NCI-H345 (cell line): ENCODE measurements at places on chromosomes 13 and 19.
A peak's percentile ranks its signal among the peaks of the same experiment; 100 is the strongest.

DNA sequence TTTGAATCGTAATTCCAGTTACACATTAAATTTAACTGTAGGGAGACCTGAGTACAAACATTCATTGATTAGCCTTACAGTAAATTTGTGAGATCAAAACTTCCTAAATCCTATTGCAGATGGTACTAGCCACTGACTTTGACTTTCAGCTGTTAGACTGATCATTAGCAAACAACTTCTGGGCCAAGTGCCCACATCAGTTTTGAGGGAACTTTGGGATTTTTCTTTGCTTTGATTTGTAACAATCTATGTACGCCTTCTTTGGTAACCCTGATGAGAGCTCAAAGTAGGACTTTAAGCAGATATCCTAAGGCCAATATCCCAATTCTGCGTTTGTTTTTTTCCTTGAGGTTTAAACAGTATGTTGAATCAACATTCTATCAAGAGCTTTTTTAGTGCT, 131.5 kb downstream of the DLEU7 start:
- no peak for DNase-seq

DNA sequence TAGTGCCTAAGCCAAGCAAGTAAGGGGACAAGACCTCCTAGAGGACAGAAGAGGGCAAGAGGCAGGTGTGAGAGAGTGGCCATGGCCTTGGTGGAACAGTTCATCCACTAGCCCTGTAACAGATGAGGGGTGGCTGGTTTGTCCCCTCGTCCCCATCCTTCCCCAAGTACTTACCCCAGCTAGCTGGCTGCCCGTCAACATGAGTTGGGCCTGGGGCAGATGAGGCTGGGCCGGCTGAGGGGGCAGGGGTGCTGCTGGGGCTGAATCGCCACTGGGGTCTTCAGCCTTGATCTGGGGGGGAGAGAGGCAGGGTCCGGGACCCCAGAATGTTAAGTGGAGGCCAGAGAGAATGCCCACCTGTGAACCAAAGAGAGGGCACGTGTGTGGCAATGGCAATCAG, 15.2 kb downstream of the POU2F2 start:
- DNase-seq: no peak

GRCh38 chr19:30669329-30670010, 297.3 kb downstream of the ZNF536 start:
- peak; percentile 42 for DNase-seq

- DNase-seq: no peak
These were observed 188.3 kb downstream of the KLF12 start for GRCh38 chr13:73945871-73946270.

GRCh38 chr19:4318460-4318859, 14.1 kb downstream of the FSD1 start:
- no peak for DNase-seq

DNA sequence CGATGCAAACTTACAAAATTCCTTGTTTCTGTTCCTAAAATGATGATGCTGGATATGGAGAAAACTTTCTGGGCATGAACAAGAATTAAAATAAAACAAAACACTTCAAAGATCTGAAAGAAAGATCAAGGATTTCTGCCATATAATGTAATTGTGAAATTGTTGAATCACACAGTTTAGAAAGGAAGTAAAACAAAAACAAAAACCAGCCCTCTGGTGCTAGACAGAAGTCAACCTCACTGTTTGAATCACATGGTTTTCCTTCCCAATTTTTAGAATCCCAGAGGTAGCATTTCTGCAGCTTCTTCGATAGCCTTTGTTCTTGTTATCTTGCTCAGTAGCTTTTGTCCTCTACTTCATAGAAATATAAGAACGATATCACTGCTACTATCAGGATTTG, 118.2 kb upstream of the ARGLU1 start:
- no peak for DNase-seq

DNA sequence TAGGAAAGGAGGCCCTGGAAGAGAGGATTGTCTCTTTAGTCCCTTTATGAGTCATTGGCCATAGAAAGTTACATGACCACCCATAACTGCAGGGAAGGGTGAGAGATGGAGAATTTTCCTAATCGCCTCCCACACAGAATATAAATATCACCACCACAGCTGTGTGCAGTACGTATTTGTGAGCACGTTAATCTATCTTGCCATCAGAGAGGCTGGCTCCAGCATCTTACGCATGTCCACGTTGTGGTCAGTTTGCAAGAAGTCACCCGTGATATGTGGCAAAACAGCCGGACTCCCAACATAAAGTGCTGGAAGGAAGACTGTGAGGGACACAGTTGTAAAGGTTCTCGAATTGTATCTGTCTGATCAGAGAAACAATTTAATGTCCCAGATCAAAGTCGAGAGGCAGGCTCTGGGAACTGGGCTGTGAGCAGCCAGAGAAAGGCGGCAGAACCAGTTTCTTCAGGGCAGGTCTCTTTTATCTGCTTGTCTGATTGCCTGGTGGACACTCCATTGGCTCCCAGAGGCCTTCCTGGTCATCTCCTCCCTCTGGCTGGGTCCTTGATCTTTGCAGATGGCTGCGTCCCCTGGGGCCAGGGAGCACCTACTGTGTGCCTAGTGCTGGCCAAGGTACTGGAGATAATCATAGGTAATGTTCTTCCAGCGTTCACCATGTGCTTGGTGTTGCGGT, 74.9 kb downstream of the SIPA1L3 start:
- DNase-seq: no peak

GRCh38 chr19:45889210-45889885, 3.4 kb upstream of the IRF2BP1 start:
- no peak for DNase-seq

GRCh38 chr13:43071824-43072223, 48.4 kb downstream of the DNAJC15 start:
- no peak for DNase-seq

DNA sequence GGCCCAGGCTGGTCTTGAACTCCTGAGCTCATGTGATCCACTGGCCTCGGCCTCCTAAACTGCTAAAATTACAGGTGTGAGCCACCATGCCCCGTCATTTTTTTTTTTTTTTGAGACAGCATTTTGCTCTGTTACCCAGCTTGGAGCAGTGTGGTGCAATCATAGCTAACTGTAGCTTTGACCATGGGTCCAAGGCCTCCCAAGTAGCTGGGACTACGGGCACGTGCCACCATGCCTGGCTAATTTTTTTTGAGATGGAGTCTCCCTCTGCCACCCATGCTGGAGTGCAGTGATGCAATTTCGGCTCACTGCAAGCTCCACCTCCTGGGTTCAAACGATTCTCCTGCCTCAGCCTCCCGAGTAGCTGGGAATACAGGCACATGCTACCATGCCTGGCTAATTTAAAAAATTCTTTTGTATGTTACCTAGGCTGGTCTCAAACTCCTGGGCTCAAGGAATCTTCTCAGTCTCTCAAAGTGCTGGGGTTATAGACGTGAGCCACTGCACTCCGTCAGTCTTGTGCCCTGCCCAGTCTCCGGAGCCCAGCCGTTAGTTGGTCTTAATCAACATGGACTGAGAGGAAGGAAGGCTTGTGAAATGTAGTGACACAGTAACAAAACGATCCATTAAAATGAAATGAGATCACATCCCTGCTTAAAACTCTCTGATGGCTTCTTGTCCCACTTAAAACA, 1.4 kb upstream of the LRG1 start:
- DNase-seq: no peak

GRCh38 chr13:113848431-113849260, 15.2 kb downstream of the GAS6 start:
- no peak for DNase-seq

- DNase-seq: no peak
These were observed 1.1 kb upstream of the SHD start for GRCh38 chr19:4278010-4278409.

DNA sequence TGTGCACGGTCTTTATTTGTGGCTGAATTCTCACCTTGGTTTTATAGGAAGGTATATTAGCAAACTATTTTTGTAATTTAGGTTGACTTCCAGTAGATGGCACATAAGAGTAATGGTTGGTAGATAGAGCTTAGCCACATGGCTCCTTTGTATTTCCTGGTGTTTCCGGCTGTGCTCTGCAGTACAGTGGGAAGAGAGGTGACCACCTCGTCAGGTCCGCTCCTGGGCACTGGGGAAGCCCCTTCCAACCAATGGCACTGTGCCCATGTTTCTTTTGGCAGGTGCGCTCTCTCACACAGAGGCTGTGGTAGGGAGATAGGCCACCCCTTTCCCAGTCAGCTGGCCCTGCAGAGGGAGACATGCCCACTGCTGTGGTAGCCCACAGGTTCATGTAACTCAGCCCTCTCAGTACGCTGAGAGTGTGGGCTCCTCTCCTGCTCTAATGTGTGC, 74.3 kb upstream of the ATP12A start:
- DNase-seq: peak; percentile 1

GRCh38 chr19:10286803-10287737, at the start of gene ICAM4:
Gene ICAM4, plus strand, starts transcription at chr19:10286955. Its CDS starts 58 bp downstream, at chr19:10287013.
- no peak for DNase-seq

GRCh38 chr19:18119013-18119716, 21.6 kb downstream of the MAST3 start:
- no peak for DNase-seq

- no peak for DNase-seq
These were observed 29.9 kb upstream of the RNF113B start for GRCh38 chr13:98206946-98207345.
